ENCODE measurements at places on chromosomes 11 and 22.

DNA sequence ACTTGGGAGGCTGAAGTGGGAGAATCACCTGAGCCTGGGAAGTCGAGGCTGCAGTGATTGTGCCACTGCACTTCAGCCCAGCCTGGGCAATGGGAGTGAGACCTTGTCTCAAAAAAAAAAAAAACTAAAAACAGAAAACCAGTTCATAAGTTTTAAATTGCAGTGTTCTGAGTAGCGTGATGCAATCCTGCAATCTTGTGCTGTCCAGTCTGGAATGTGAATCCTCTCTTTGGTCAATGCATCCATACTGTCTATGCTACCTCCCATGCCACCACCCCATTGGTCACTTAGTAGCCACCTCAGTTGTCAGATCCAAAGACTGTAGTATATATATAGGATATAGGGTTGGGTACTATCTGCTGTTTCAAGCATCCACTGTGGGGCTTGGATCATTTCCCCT, 11.1 kb downstream of the YAP1 start:
- DNase-seq = no peak

DNA sequence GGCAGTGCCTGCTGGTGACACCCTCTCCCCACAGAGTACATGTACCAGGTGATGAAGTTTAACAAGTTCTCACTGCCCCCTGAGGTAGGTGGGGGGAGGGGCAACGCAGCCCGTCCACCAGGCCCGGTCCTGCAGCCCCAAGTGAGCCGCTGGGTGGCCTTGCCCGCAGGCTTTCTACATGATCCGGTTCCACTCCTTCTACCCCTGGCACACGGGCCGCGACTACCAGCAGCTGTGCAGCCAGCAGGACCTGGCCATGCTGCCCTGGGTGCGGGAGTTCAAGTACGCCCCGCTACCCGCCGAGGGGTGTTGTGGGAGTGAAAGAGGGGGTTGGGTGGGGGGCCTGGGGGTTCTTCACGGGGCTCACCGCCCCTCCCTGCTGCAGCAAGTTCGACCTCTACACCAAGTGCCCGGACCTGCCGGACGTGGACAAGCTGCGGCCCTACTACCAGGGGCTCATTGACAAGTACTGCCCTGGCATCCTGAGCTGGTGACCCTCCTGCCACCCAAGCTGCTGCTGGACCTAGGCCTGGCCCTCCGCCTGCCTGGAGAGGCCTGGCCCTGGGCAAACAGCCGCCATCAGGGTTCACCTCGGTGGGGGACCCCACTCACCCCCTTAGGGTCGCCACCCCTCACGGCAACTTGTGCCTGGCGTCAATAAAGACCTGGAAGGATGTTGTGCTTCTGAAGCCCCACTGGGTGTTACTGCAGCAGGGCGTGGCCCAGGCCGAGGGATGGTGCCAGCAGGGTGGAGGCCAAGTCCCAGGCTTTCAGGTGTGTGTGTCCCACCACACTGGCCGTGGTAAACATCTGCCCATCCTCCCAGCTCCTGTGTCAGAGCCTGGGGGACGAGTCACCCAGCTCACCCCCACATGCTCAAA, 2.9 kb downstream of the MIOX start:
- no peak for DNase-seq

- peak; percentile 70 for DNase-seq
These were observed 7.1 kb downstream of the VSIG10L2 start for GRCh38 chr11:125952973-125953372.

- no peak for DNase-seq
These were observed 18.0 kb downstream of the CSF2RB start for GRCh38 chr22:36931446-36931845.

DNA sequence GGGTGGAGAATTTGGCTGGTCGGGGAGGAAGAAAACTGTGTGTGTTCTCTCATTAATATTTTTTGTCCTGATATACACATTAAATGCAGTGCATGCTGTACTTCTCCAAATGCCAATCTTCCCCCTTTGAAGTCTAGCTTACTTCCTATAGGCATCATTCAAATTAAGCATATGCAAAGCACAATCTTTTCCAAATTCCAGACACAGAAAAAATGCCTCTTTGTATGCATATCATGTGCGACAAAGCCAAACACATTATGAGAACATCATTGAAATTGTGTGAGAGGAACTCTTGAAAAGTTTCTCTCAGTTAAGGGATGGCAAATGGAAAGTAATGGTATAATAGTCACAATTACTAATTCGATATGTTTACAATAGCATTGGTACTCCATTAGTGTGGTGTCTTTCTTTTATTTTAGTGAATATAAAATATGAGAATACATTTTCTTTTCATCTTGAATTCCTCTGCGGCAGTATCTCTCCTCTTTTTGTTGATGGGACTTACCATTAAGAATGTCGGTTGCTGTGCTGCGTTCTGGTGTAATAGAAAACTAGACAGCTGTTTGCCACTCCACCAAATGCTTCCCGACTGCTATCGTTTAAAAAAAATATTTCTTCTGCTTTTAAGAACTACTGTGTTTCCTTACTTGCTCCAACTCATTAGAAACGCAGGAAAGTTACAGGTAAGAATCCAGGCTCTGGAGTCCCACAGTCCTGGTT, 19.3 kb upstream of the NRIP3 start:
- no peak for DNase-seq

- DNase-seq = no peak
These were observed 1.1 kb upstream of the PLXNB2 start for GRCh38 chr22:50308597-50308935.

DNA sequence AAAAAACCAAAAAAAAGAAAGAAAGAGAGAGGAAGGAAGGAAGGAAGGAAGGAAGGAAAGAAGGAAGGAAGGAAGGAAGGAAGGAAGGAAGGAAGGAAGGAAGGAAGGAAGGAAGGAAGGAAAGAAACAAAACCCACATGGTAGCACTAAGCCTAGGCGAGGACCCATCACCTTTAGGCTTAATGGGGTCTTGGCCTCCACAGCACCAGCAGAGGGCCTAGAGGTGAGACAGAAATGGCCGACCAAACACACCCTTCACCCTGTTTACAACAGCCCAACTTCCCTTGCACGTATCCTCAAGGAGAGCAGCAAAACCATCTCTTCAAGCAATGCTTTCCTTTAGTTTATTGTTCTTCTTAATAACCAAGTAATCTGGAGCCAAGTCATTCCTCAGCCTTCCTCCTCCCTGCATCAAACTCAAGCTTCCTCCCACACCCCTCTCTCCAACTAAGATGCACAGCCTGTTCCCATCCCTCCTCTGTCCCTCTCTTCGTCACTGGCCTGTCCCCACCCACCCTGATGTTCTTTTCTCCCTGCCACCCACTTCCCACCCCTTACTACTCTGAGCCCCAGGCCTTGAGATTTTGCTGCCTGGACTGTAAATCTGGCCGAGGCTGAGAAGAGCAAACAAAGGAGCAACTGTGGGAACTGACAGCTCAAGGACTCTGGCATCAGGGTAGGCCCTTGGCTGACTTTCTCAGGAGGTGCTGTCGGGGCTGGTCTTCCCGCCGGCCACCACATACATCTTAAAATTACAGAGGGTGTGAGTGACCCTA, 26.0 kb downstream of the POU2AF1 start:
- DNase-seq = no peak

GRCh38 chr11:65386307-65387140, at the start of gene FRMD8:
TSS of gene FRMD8 (plus strand) at chr11:65386637. CDS start at chr11:65387037, 400 bp downstream.
- DNase-seq = peak; percentile 75

- DNase-seq = no peak
These were observed 20.4 kb downstream of the CDPF1 start for GRCh38 chr22:46229701-46230100.

DNA sequence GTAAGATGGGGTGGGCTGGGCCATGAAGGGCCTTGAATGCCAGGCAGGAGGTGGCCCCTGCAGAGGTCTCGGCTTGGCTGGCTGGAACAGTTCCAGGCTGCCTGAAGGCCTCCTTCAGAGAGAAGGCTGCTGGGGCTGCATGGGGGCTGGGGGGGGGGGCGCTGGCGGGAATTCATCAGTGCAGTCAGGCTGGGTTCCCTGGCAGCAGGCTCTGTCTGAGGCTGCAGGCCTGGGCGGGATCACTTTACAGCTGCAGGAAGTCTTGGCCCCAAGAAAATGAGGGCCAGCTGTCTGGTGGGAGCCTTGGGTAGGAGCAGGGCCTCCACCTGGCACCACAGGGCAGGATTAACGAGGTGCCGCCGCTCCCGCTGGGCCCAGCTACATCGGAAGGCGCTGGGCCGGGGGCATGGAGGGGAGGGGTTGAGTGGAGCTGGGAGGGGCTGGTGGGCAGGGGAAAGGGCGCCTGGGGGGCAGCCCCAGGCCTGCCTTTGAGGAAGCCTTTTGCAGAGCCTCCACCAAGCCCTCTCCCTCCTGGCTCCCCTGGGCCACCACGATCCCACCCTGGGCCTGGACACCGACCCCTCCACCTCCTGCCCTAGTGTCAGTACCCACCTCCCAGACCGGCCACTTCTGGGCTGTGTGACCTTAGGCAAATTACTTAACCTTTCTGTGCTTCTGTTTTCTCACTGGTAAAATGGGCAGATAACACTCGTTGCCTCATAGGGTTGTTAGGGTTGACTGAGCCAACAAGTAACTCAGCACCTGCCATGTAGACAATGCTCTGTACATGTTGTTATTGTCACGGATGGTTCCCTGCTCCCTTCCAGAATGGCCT, 31.0 kb upstream of the HMOX1 start:
- peak; percentile 78 for DNase-seq

DNA sequence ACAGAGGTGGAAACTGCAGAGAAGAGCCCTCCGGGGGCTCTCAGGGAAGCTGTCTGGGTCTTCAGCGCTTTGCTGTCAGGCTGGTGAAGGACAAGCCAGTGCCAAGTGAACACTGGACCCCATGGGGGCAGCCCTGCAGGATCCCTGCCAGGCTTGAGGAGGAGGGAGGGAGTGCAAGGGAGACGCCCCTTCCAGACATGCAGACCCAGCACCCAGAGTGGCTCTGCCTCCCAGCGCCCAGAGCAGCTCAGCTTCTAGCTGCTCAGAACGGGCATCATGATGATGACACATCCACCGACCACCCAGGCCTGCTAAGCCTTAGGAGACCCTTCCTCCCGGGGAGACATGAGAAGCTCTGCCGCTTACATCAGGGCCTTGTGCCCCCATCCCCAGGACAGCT, 39.7 kb downstream of the TBX1 start:
- no peak for DNase-seq

DNA sequence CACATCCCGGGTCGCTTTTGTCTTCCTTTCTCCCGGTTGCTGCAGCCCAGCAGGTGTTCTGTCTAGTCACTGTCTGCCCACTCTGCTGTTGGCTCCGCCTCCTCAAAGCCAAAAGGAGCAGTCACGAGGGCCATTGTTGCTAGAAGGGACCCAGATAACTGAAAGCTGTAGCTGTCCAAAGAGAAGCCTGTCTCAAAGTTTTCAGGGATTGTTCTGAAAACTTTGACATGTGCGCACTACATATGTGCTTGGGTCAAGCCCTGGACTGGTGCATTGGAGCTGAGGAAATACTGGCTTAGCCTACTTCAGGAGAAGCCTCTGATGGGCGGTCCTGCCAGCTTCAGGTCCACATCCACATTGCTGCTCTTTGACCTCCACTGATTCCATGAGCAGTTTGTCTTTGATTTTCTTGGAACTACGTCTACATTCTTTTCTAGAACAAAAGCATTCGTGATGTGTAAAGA, 8.8 kb upstream of the OR2AT4 start:
- no peak for DNase-seq

GRCh38 chr22:20655623-20656022, 118.3 kb upstream of the SERPIND1 start:
- no peak for DNase-seq
